ENCODE measurements at places on chromosomes 1 and 21.

DNA sequence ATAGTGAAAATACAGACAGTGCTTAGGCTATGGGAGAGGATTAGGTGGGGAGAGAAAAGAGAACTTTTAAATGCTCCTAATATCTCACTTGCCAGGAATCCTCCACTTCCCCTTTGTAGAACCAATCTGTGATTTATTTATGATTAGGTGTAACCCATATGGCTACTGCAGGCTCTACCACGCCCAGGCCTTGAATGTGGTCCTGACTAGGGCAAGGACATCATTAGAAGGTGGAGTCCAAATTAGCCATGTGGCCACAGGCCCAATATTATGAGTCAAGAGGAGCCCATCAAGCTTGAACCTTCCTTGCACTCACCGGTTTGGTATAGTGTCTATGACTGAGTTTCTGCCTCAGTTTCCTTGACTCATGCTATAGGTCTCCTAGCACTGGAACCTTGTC, 141.4 kb downstream of the HMGB4 start:
- DNase-seq: no peak

DNA sequence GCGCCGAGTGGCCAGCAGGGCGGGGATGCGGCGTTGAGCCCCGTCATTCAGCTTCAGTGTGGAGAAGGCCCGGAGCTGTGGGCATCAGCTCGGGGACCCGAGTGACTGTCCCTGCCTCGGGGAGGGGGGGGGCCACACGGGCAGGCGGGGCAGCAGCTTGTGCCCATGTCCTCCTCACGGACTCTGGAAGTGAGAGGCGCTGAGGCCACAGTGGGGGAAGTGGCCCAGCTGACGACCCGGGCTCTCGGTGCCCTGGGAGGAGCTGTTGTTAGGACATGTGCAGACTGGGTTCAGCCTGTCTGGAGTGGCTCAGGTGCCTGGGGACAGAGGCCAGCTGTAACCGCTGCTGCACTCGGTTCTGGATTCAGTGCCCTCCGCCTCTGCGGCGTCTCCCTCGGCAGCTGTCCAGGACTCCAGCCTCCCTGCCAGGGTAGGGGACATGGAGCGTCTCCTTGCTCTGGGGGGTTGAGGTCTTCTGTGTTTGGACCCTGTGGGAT, 71.1 kb downstream of the SKI start:
- DNase-seq: no peak

DNA sequence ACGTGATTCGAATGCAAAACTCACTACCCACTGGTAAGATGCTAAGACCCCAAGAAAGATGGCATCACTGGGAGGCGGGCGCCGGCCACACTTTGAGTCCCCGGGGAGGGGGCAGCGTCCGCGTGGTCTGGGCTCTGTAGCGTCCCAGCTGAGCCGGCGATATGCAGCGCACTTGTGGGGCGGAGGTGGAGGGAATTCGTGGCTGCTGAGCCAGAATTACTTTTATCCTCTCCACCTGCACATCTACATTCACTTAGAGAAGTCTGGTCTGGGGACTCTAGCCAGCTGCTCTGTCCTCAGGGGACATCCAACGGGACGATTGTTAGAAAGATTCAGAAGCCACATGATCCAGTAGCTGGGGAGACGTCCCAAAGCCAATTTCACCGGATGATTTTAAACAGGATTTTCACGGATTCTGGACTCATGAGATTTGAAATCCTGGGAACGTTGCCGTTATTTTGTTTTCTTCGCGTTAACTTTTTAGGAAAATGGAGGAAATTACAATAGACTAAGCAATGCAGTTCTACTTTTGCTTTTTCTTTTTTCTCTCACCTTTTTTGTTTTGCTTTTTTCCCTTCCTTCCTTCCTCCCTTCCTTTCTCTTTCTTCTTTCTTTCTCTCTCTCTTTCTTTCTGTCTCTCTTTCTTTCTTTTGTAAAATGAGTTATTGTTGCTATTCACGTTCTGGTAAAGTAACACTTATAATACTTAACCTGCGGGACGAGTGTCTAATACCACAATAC, 1.3 kb downstream of the JAM2 start:
- DNase-seq: no peak

GRCh38 chr1:210448297-210448892, 119.7 kb downstream of the HHAT start:
- no peak for DNase-seq

DNA sequence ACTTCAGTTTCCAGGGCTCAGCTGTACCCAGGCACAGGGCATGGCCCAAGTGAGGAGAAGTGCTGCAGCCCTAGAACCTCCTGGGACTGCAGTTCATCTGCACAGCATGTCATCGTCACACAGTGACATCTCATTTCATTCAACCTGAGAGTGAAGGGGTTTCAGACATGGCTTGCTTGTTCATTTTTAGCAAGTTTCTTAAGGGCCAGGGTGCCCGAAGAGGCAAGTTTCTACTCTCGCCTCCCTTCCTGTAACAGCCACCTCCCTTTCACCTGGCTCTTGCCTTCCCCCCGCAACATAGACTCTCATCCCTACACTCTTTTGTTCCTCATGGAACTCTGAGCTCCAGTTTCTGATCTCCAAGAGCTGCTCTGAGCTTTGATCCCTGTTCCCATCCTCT, 108.1 kb downstream of the C1orf21 start:
- DNase-seq: no peak

DNA sequence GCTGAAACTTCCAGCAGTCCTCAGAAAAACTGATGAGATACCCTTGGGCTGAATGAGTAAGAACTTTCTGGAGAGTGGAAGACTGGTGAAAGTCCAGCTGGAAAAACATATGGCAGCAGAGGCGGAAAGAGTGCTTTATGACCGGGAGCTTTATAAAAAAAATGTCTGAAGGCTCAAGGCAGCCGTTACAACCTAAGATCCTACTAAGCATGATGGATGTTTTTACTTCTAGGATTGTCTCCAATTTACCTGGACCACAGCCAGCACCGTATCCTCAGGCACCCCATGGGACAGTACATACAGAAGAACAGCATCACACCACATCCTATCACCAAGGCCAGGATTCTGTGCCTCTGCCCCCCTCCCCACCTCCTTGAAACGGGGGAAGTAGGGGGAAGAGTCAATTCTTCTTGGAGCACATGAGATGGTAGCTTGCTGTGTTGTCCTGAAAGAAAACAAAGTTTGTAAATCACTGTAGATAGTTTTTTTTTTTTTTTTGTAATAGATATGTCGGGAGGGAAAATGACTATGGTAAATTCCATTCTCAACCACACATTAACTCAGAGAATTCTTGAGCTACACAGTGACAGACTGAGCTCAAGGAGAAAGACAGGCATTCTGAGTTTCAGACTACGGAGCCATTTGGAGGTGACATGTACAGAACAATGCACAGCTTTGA, 11.8 kb upstream of the IRF2BP2 start:
- DNase-seq: no peak

DNA sequence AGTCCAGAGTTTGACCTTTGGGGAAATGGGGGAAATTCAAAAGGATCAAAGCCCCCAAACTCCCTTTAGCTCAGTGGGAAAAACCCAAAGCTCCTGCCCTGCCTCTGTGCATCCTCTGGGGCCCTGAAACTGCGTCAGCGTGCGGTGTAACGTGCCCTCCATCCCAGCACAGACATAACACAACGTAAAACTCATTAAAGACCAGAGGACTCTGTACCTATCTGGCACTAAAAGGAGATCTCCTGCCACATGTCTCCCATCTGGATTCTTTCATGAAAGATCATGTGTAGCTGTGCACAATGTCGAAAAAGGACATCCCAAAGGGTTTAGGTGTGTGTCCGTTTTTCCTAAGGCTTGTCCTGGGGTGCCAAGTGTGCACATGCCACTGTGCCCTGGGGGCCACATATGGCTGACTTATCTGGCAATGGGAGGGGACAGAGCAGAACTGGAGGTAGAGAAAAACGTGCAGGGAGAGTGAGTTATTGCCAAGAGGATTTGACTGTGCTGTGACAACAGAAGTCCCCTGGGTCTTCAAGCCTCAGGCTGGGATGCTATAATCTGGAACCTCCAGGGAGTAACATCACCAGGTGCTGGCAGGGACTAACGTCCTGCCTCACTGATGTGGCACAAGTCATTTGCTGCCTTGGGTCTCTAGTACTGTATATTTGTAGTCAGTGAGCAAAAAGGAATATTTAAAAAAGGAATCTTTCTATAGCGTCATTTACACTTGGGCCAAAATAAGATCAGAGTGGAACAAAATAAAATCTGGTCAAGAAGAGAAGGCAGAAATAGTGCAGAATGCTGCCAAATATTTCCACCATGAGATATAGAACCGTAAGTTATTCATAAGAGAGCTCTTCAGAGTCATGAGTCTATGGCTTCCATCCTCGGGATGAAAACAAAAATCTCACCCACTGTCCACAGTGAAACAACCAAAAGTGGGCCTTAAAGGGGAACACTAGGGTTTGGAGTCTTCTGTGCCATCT, 52.3 kb downstream of the ITPKB start:
- DNase-seq: no peak
